ENCODE measurements at places on chromosomes 2 and 18.
A peak's percentile ranks its signal among the peaks of the same experiment; 100 is the strongest.

DNA sequence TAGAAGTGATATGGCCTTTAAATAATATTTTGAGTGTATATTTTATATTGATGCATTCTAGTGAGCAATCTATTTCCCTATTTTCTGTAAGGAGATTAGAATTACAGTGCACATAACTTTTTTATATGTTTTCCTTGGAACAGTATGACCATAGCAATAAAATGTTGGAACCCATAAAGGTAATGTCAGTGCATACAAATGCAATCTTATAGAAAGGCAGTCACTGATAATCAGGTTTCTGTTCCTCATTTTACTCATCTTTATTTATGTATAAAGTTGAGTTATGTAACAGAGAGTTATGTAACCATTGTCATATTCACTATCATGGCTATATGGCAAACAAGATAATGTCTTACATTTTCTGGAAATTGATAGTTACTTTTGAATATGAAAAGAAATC lies 179.9 kb upstream of the NETO1 start:
- no peak for DNase-seq

GRCh38 chr2:113863144-113863543 lies 26.7 kb upstream of the ACTR3 start:
- DNase-seq: no peak

GRCh38 chr2:238475034-238475433 lies 48.3 kb downstream of the ASB1 start:
- no peak for DNase-seq

DNA sequence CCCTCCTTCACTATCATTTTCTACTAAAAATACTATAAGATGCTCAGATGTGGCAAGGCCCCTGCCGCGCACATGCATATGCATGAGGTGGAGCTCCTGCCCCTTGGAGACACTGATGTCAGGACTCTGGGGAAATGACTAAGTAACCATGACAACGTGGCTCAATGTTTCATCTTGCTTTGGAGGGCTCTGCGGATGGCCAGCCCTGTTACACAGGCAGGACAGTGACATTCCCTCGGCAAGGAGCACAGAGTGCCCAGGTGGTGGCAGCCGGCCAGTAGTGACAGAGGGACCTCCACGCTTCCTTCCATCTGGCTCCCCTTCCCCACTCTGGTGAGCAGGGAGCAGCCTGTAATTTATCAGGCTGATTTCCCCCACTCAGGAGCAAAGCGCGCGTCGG lies 364.1 kb downstream of the SS18 start:
- DNase-seq: peak; percentile 59

DNA sequence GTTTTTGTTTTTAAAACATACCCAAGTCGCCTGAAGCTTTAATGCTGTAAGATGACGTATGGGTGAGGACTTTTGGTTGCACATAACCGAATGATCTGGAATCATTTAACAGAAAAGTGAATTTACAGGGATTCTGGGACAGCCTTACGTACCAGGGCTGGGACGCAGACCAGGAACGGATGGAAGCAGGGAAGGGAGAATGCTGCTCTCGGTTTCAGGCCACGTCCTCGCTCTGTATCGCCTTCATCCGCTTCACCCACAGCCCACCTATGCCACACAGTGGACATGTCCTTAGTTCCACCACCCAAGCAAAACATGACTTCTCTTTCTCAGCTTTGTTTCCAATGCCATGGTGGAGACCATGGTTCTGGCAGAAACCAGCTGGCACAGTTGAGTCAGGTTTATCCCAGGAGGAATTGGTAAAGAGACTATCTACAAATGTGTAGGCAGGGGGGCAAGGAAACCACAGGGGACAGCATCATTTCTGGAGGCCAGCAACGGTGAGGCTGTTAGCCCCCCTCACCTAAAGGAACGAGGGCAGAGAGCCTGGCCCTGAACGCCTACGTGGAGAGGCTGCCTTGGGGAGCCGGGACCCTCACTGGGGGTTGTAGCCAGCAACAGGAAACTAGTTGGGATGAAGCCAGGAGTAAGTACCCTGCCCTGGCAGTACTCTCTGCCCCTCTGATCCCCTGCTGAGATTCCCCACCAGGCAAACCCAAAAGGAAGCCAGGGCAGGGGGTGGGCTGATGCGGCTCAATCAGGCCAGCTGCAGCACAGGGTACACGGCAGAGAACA lies 132.5 kb downstream of the NDUFA10 start:
- DNase-seq: no peak

DNA sequence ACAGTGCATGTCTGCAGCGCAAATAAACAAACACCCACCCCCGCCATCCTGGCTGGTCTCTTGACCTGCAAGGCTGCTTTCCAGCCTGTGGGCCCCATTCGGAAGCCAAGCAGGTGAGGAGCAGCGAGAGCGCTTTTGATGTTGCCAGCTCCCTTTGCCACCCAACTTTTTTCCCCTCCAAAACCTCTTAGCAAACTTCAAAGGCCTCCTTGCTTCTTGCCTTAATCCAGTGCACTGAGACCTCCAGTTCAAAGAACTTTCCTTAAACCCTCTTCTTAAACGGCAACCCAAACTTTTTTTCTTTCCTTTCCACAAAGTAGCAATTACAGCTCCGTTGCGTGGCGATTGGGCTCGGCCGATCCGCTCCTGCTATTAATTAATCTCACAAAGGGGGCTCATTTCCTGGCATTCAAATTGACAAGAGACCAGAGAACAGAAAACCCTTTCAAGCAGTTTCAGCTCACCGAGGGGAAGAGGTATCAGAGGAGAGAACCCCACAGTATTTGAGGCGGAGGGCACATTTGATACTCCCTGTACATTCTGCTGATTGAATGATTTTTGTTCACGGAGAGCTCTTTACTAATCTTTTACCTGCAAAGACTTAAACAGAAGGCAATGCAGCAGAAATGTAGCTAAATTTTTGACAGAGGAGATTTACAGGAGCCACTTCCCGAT lies 531.4 kb downstream of the TMEM182 start:
- DNase-seq: no peak
